Psoas muscle (tissue), 8 donors: ENCODE measurements at places on chromosomes 2 and 18.

GRCh38 chr2:26284132-26284531 lies 39.4 kb downstream of the HADHB start:
- no peak for DNase-seq

- DNase-seq: no peak
Measured at GRCh38 chr2:122210065-122210464, 454.6 kb downstream of the TSN start.

- no peak for DNase-seq
Measured at GRCh38 chr2:37367984-37368383, 23.6 kb downstream of the QPCT start.

- DNase-seq: no peak
Measured at GRCh38 chr2:16186661-16187481, 246.5 kb downstream of the MYCN start.

DNA sequence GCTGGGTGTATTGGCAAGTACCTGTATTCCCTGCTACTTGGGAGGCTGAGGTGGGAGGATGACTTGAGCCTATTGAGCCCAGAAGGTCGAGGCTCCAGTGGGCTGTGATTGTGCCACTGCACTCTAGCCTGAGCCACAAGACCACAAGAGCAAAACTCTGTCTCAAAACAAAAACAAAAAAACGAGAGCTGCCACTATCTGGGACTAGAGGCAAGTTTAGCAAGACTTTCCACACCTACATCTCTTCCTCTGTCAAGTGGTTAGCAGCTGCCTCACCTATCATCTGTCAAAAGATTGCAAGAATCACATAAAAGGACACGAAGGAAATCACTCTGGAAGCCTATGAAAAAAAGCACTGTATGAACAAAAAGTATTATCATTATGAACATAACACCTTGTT lies 55.2 kb upstream of the RIOK3 start:
- no peak for DNase-seq

DNA sequence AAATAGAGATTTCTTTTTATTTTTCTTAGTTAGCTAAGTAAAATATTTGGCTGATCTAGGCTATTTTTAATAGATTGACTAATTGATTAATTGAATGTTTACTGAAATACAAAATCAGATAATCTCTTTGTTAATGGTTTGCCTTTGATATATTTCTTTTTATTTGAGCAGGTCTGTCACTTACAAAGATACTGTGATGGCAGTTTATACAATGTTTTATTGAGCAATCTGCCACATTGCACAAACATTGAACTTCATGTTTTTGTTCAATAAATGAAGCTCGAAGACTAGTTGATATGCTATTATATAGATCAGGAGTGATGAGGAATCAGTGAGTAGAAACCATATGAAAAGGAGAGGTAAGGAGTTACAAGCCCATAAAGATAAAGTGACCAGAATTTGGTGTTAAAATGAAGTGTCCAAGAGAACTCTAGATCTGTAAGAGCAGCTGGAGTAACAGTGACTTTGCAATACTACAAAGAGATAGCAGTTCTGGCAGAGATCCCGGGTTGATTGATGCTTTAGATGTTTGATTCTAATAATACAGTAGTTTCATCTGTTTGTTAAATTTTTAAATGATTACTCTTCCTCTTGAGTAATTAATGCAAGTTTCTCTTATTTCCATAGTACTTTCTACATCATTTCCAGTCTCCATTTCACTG lies 574.2 kb downstream of the CCDC85A start:
- no peak for DNase-seq

DNA sequence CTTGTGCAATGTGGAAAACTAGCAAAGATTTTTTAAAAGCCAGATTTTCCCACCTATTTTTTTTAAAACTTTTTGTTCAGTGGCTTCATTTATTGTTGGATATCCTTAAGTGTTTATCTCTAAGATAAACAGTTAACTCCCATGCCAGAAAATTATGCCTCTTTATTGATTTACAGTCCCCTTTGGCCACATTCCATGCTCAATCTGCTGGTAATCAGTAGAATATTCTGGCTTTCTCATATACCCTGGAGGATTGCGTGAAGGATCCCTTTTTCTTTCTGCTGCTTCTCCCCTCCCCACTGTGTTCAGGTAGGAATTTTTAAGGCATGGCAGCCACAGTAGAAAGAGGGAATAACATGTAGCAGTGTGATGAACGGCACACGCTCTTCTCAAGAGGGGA lies 2.6 kb downstream of the GRHL1 start:
- DNase-seq: no peak

DNA sequence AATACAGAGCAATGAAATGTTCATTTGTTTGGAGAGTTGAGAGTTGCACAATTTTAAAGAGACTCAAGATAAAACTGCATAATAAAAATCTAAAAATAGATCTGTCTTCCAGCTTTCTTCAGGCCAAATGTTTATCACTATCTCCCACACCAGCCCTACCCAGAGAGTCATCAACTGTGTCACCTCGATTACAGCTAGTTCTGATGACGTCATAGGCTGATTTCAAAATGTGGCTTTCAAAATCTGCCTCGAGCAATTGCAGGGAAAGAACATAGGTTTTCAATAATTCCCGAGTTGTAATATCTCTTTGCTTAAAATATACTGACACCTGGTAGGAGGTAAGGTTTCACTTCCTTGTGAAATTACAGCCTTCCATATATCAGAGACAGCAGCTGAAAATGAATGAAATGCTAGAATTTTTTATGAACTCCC lies 677.6 kb upstream of the ID2 start:
- no peak for DNase-seq

DNA sequence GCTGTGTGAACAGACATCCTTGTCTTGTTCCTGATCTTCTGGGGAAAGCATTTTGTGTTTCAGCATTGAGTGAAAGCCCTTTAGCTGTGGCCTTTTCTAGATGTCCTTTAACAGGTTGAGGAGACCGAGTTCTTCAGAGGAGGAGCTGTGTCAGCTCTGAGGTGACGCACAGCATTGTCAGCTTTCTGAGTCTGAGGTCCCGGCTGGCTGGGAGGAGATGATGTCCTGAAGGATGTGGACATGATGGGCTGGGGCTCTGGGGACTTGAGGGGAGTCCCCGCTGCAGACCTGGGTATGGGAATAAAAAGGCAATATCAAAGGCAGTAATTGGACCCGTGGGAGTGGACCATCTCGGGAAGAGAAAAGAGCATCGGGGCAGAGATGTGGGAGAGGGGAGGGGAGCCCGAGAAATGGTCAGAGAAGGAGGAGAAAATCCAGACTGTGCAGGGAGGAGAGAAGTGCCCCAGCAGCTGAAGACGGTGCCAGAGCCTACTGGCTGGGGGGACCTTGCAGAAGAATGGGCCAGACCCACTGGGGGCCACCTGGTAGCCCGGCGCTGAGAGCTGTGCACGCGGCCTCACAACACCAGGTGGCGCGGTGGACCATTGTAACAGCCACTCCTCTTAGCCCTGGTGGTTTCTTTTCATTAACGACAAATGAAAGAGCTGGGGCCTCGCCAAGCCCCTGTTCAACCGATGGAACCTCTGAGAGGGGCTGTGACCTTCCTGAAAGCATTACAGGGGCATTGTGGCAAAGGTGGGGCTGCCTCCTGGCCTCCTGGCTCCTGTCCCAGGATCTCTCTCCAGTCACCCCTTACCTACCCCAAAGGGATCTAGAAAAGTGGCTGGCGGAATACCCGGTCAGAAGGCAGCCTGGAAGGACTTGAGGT lies 61.6 kb downstream of the ST3GAL5 start:
- peak; percentile 88 for DNase-seq

GRCh38 chr2:134141598-134142340 lies 112.1 kb upstream of the MGAT5 start:
- no peak for DNase-seq

- no peak for DNase-seq
Measured at GRCh38 chr18:51417643-51418483, 220.4 kb upstream of the MEX3C start.

DNA sequence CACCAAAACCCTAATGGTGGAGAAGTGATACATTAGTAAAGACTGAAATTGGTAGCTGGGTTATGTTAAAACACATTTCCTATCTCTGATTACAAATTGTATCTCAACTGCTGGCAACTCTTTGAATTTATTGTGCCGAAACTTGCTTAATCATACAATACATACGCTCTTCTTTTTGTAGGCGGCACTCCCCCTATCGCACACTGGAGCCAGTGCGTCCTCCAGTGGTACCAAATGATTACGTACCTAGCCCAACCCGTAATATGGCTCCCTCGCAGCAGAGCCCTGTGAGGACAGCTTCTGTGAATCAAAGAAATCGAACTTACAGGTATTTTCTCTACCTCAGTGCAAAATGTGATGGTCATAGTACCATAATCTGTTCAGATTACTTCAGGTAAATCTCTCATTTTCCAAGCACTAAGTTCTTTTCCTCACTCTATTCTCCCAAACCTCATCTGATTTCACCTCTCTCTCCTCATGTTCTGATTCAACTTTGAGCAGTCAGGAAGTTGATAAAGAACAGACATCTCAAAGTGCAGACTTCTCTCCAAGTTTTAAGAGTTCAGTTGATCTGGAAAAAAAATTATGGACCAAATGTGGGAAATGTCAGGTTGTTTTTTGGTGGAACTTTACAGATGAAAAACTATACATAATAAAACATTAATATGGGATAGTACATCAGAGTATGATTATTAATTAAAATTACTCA lies 66.5 kb downstream of the ABI2 start:
- DNase-seq: no peak

DNA sequence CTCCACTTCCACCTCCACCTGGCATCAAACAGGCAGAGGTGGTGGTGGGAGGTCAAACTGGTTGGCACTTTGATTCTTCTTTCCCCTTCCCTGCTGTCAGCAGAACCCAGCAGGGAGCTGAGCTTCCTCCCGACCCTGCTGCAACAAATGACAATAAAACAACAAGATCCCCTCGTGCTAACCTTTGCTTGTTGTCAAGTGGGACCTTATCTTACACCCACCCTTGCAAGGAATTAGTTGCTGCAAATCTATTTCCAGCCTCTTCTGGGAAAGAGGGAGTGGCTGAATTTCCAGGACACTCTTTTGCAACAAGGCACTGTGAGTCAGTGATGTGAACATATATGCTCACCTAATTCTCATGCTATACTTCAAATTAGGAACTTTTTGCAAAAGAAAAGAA lies 655.1 kb downstream of the DSC3 start:
- DNase-seq: no peak

- DNase-seq: peak; percentile 14
Measured at GRCh38 chr18:44507729-44508325, 172.9 kb upstream of the SETBP1 start.

GRCh38 chr18:46770708-46771107 lies 13.9 kb upstream of the ST8SIA5 start:
- DNase-seq: no peak

DNA sequence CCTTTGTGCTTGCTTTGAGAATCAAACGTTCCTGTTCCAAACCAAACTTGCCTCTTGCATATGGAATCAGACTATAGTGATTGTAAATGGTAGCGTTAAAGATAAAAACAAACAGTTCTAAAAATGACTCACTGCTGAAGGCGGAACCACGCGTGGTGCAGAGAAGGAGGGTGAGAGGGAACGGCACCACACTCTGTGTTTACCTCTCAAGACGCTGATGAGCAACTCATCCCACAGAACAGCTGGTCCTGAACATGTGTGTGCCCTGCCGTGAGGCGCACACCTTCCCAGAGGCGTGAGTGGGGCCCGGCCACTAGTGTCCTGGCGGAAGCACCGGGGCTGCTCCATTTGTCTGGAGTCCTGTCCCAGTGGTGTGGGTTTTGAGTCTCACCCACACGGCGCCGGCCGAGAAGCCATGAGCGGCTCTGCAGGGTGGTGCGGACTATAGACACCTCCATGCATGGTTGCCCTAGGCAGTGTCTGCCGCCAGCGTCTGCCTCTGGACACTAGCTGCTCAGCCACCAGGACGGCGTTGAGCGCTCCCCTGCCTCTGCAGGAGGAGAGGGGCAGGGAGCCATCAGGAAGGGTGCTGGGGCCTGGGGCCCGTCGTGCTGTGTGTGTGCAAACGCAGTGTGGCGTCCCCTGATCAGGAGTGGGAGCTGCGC lies 52.1 kb downstream of the NFATC1 start:
- DNase-seq: no peak

DNA sequence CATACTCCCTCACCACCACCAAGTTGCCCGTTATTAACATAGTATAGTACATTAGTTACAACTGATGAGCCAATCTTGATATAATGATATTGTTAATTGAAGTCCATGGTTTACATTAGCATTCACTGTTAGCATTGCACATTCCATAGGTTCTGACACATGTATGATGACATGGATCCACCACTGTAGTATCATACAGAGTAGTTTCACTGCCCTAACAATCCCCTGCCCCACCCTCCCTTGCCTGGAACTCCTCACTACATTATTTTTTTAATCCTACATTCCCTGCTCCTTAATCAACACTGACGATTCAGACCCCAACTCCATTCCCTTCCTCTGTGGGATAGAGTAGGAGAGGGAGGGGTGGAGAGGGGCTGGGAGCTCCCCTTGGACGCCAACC lies 20.2 kb upstream of the ST3GAL5 start:
- DNase-seq: no peak

DNA sequence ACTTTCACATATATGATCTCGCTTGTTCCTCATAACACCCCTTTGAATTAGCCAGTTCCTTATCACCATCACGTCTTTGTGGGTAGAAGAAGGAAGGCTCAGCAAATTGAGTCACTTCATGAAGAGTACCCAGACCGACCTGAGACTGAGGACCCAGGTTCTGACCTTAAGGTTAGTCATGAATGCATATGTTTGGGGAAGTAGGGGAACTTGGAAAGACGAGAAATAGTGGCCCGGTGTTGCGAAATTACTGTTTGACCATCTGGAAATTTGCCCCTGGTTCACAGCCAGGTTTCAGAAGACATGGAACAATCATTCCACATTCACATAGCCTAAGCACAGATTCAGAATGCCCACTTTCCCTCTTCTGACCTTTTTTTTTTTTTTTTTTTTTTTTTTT lies 59.8 kb downstream of the MEIS1 start:
- peak; percentile 46 for DNase-seq

GRCh38 chr18:34772887-34773286 lies 62.8 kb downstream of the DTNA start:
- DNase-seq: peak; percentile 48

DNA sequence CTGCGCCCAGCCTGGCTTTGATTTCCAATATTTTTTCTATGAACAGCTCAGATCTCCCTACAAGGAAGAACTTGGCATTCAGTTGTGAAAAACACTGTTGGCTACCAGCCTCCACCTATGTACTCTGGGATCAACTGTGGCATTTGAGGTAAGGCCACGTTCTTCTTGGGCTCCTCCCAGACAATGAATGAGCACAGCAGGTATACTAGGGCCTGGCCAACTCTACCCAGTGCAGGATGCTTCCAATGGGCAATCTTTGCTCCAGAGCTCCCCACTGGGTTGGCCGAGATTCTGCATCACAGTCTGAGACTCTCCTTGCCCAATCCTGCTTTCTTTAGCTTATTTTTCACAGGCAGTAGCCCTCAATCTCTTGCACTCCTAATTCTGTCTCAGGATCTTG lies 75.9 kb downstream of the TMEM131 start:
- no peak for DNase-seq

GRCh38 chr2:33372940-33373553 lies 103.4 kb upstream of the RASGRP3 start:
- no peak for DNase-seq

GRCh38 chr2:88469202-88470114 lies 17.0 kb upstream of the FOXI3 start:
- DNase-seq: no peak
